ENCODE measurements at places on chromosomes 3 and 15.

DNA sequence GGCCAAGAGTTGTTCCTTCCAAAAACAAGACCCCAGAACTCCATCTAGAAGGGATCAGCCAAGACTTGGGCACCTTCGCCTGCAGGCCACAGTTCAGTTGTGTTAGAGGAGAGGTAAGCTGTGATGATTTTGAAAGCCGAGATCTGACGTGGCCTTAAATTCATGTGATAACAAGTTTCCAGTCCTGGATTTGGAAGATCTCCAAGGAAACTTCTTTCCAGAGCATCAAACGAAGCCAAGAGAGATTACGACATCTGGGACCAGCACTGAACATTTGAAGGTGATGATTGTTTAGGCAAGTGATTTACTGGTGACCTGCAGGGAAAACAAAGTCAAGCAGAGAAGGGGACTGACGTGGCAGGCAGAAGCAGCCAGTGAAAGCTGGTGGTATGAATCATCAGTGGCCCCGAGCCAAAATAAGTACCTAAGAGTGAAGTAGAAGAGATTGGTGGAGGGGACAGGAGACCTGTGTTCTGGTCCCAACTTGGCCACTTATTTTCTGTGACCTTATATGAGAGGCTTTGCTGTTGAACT, 339.0 kb upstream of the PROK2 start:
- no peak for DNase-seq

- no peak for DNase-seq
Measured at GRCh38 chr15:50697109-50697797, 10.7 kb upstream of the TRPM7 start.

DNA sequence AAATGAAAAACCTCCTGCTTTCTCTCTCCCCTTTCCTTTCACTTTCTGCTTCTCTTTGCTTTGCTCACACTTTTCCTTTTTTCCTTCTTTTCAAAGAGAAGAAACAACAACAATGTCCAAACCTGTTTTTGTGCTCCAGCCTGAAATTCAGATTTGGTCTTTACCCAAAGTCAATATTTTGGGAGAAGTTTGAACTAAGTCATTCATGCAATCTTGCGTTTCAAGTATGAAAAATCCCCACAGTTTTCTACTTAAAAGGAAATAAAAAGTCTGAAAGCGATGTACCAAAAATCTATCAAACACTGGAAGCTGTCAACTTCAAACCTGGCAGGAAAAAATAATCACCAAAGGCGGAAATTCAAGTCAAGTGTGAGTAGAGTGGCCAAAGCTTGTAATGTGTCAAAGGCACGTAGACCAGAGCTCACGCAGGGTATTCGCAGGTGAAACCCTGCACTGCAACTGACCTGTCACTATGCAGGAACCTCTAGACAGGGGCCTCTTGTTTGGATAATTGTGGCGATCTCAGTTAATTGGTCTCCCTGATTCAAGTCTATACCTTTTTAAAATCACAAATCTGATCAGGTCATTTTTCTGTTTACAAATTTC, 118.8 kb upstream of the GALNT15 start:
- no peak for DNase-seq

GRCh38 chr3:25904206-25904605, 114.3 kb downstream of the OXSM start:
- DNase-seq: no peak

DNA sequence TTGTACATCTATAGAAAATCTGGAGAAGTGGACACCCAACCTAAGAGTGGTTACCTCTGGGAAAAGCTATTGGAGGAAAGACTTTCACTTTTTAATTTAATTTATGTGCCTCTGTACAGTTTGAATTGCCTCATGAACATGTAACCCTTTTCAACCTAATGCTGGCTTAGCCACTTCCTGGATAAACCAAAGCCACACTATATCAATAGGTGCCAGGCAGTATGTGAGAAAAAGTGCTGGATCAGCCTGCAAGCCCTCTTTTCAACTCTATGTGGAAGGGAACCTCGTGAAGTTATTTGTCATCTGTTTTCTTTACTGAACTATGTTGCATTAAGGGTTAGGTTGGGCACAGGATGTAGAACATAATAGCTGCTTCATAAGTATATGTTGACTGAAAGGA, 9.3 kb upstream of the TOPAZ1 start:
- no peak for DNase-seq

GRCh38 chr3:153658136-153658535, 463.1 kb upstream of the ARHGEF26 start:
- no peak for DNase-seq

- no peak for DNase-seq
Measured at GRCh38 chr15:32878869-32879805, 161.3 kb downstream of the GREM1 start.

DNA sequence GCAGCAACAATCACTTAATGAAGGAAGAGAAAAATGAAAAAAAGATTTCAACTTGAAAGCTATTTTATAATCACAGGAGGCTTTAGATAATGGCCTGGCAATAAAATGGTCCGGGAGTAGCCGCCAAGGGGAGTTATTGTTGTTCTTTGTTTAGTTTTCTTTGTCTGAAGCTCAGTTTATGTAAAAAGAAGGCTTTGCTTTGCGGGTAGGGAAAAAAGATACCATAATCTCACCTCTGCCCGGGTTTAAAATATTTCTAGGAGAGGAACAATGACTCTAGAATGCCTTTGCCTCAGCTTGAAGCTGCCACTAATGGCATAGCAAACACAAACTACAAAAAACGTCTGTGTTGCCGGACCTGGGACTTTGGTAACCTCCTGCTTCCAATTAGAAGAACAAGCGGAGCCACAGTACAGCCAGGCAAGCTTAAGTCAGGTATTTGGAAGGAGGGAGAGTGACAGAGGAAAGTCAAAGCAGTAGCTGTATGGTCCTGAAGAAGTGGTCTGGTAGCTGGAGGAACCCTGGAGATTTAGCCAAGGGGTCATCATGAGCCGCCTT, 764.5 kb downstream of the TUSC7 start:
- no peak for DNase-seq

DNA sequence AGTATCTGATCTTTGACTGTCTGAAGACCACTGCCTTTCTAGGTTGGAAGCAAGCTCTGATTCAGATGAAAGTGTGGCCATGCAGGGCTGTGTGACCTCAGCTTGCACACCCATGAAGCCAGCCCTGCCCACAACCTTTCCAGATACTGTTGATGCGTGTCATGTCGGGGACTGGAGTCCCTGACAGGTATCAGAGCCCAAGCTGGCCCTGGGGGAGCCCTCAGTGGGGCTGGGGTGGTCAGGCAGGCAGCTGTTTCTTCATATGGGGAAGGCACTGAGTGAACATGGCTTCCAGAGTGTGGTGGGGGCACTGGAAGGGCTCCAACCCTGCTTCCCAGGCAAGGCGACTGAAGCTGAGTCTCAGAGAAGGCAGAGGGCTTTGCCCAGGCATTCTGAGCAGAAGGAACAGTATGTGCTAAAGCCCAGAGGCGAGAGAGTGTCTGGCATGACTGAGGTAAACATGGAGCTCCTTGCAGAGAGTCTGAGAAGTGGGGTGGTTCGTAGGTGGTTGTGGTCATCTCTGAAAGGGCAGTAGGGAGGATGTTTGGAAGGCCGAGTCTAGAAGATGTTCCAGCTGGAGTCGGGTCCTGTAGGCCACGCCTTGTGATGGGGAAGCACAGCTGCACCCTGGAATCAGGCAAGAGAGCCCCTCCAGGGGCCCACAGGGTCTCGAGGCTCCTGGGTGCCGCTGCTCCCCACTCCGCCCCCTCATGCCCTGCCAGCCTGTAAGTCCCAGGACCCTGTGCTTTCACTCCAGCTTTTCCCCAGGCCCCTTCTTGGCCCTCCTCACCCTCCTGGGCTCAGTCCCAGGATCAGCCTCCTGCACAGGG, 122.2 kb downstream of the EEFSEC start:
- DNase-seq: no peak

- no peak for DNase-seq
Measured at GRCh38 chr3:48952510-48953118, 34.0 kb downstream of the ARIH2 start.

GRCh38 chr15:21261396-21261964, 178.8 kb downstream of the POTEB3 start:
- no peak for DNase-seq

- DNase-seq: no peak
Measured at GRCh38 chr3:159829056-159829455, 159.6 kb upstream of the IL12A start.

DNA sequence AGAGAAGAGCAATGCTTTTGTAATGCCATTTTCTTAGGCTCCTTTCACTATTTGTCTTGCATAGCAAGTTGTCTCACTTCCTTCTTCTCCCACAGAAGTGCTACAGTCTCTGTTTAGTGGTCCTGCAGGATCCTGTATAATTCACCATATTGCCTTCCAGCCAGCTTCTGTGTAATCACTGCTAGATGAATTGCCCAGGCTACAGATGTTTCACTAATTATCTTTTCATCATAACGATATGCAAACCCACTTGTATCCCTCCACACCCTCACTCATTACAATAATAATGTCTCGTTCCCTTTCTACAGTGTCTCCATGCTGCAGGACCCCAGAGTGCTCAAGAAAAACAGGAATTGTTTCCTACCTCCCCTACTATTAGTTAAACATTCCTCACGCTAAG, 402.9 kb downstream of the TBL1XR1 start:
- DNase-seq: no peak

DNA sequence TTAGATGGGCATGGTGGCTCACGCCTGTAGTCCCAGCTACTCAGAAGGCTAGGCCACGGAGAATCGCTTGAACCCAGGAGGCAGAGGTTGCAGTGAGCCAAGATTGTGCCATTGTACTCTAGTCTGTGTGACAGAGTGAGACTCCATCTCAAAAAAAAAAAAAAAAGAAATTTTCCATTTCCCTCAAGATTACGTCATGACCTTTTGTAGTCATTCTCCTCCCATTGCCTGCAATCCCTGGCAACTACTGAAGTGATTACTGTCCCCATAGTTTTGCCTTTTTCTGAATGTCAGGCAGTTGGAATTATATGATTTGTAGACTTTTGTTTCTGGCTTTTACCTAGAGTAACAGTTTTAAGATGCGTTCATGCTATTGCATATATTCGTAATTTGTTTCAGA, 28.0 kb downstream of the WDR76 start:
- DNase-seq: no peak

GRCh38 chr3:171797265-171797679, 13.0 kb downstream of the PLD1 start:
- DNase-seq: no peak

DNA sequence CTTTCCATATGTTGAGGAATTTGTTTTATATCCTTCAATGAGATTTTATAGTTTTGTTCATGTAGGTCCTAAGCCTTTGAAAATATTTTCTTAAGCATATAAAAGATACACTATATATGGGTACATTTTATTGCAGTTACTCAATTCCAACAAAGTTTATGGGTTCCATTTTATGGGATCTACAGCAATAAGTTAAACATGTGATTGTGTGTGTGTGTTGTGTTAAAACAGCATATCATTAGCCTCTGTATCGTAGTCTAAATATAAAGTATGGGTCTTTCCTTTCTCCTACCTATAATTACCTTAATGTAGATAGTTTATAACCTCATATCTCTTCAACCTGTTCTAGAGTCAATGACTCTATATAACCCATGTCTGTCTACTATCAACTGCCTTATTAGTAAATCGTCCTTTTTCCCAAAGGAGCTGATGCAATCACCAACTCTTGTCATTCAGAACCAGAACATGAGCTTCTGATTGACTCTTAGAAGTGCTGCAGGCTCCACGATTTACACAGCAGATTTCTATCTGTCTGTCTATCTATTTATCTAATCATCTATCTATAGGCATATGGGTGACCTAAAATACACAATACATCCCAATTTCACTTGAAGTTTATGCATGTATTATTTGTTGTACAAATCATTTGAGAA, 512.6 kb upstream of the CBLB start:
- no peak for DNase-seq

DNA sequence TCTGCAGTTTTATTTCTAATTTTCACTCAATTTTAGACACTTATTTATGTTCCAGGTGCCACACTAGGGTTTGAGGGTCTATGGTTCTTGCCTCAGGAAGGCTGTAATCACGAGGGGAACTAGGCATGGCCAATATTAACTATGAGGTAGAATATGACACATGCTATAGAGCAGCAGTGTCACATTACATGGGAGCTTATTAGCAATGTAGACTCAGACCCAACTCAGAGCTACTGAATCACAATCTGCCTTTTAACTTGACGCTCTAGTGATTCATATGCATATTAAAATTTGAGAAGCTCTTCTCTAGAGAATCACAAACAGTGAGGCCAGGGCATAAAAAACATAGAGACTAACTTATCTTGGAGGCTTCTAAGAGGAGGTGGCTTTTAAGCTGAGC, 32.8 kb upstream of the MRPL3 start:
- DNase-seq: no peak

GRCh38 chr3:151296226-151296625, 17.9 kb upstream of the P2RY14 start:
- DNase-seq: no peak

DNA sequence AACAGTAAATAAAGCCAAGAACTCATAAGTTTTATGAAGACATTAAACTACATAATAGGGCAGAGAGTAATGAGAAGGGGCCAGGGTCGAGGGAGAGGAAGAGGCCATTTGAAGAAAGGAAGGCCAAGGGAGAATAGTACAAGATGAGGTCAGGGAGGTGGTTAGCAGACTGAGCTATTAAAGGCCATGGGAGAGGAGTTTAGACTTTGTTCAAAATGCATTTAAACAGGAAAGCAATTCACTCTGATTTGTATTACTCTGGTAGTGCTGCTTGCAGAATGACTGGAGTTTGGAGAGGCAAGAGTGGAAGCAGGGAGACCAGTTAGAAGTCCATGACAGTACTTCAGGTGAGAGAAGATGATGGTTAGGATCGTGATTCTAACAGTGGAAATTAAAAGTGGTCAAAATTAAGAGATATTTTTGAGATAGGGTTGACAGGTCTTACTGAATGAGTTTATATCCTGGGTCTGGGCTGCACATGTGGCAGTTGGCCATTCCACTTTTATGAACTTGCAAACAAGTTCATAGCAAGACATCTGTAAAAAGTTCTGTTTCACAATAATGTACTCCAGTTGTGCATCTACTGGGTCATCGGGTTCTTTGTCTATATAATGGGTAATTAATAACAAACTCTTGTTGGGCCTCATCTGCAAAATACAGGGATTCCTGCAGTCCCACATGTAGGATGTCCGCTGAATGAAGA, 16.3 kb downstream of the PPP2R3A start:
- no peak for DNase-seq

GRCh38 chr3:76362643-76363042, 577.3 kb upstream of the ZNF717 start:
- no peak for DNase-seq

- DNase-seq: no peak
Measured at GRCh38 chr15:70432924-70433495, 330.3 kb downstream of the UACA start.
